ENCODE measurements at places on chromosomes 4 and X. TPM values are rescaled to one million over a fixed set of nuclear protein-coding genes. Genes with fewer than 3 reads are reported as not detected.

TRO gene
- total RNA-seq = 17.3 TPM

DIPK2B gene
- not detected for total RNA-seq

PTCHD1 gene
- not detected for total RNA-seq

CFAP99 gene
- not detected for total RNA-seq

EPGN gene
- 0.32 TPM for total RNA-seq

TRIM61 gene
- total RNA-seq = 1.6 TPM

GASK1B gene
- 38.0 TPM for total RNA-seq

SMIM10L2A gene
- 0.17 TPM for total RNA-seq

CXCL1 gene
- 1.5 TPM for total RNA-seq

CLNK gene
- total RNA-seq = not detected

PCSK1N gene
- 0.09 TPM for total RNA-seq

BEX1 gene
- total RNA-seq = 0.63 TPM

KLHL13 gene
- total RNA-seq = 21.1 TPM

SGMS2 gene
- total RNA-seq = 38.9 TPM

ENAM gene
- total RNA-seq = 0.94 TPM

CDKL2 gene
- 1.2 TPM for total RNA-seq

GCNA gene
- total RNA-seq = 2.2 TPM

HS3ST1 gene
- under 0.01 TPM for total RNA-seq

ADAD1 gene
- total RNA-seq = not detected

NXT2 gene
- 8.1 TPM for total RNA-seq
